HCT116 (cell line): ENCODE measurements at places on chromosomes 1 and 21. TPM values are rescaled to one million over a fixed set of nuclear protein-coding genes. Genes with fewer than 3 reads are reported as not detected.

DNA sequence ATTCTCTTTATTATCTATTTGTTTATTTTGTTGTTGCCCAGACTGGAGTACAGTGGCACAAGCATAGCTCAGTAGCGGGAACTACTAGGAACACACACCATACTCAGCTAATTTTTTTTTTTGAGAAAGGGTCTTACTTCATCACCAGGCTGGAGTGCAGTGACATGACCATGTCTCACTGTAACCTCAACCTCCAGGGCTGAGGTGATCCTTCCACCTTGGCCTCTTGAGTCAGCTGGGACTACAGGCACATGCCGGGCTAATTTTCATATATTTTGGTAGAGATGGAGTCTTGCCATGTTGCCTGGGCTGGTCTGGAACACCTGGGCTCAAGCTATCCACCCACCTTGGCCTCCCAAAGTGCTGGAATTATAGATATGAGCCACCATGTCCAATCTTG, 5.3 kb upstream of the TXNIP start:
- DNase-seq: no peak
- no peak overlapping the region for H3K4me3 ChIP-seq
- no peaks in the 10 kb centered on the region for H3K4me1 ChIP-seq
- H3K36me3 ChIP-seq: no peaks in the 10 kb centered on the region

The COL6A1 gene
- 87.5 TPM for total RNA-seq

DNA sequence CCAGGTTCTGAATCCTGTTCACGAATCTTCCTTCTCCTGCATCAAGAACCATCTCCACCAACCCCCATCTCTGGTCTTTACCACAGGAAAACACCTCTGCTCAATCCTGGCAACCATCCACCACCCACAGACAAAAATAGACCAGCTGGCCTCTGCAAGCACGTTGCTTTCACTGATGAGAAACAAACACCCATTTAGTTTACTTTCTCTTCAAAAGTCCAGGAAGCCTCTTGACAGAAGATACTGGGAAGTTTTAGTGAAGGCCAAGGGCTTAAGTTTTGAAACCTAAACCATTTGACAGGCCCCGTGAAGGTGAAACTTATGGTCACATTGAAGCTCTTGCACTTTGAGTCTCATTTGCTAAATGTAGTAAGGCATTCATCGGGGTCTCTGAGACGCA, 122.6 kb upstream of the PPP2R5A start:
- no peak for DNase-seq
- H3K4me1 ChIP-seq: peaks cover 21% of the 10 kb centered on the region
- H3K36me3 ChIP-seq: no peaks in the 10 kb centered on the region
- H3K4me3 ChIP-seq: no peak overlapping the region
- no peak overlapping the region for H3K27ac ChIP-seq

DNA sequence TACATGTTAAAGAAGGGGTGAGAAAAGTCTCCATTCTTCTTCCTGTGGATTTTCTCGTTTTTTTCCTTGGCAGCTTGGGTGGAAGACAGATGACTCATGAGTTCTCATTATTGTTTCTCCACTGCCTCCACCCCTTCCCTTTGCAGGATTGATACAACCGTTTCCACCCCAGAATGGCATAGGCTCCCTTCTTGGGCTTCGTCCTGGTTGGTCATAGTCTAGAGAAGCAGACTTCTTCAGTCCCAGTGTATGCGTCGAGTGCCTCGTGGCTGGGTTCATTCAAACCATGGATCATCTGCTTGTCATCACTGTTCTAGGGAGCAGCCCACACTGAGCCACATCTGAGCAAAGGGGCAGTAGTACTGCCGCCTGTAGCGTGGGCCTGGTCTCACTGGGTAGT, 13.7 kb downstream of the PTGFRN start:
- no peaks in the 10 kb centered on the region for H3K4me1 ChIP-seq
- no peak for DNase-seq
- H3K4me3 ChIP-seq: no peak overlapping the region
- no peaks in the 10 kb centered on the region for H3K27me3 ChIP-seq
- H3K27ac ChIP-seq: no peak overlapping the region

DNA sequence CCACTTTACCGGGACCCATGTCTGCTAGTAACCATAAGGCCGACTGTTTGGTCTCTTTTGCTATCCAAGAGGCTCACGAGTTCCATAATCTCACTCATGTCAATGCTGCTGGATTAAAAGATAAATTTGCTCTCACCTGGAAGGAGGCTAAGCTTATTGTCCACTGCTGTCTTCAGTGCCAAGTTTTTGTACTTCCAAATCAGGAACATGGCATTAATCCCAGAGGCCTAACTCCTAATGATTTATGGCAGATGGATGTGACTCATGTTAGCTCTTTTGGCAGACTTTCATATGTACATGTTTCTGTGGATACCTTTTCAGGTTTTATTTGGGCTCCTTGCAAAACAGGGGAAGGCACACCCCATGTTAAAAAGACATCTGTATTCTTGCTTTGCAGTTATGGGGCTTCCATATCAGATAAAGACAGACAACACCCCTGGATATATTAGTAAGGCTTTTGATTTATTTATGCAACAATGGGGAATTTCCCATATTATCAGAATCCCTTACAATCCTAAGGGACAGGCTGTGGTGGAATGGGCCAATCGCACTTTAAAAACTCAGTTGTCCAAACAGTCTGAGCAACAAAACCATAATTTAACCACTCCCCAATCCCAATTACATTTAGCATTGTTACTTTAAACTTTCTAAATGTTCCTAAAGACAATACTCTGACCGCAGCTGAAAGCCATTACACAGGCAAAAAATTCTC, 162.7 kb downstream of the IER5 start:
- H3K4me1 ChIP-seq: peaks cover 17% of the 10 kb centered on the region
- H3K27ac ChIP-seq: no peak overlapping the region
- no peaks in the 10 kb centered on the region for H3K27me3 ChIP-seq
- DNase-seq: peak; percentile 67
- H3K4me3 ChIP-seq: no peak overlapping the region

- H3K4me1 ChIP-seq: no peaks in the 10 kb centered on the region
- H3K27me3 ChIP-seq: no peaks in the 10 kb centered on the region
- no peak for DNase-seq
- no peaks in the 10 kb centered on the region; the same call in 1 of the 2 replicates for H3K36me3 ChIP-seq
- H3K27ac ChIP-seq: no peak overlapping the region
Observed at GRCh38 chr1:224245188-224245587, 62.1 kb downstream of the DEGS1 start.

GRCh38 chr1:44568128-44568900, 106.0 kb downstream of the TMEM53 start:
- no peaks in the 10 kb centered on the region for H3K27me3 ChIP-seq
- no peak overlapping the region for H3K4me3 ChIP-seq

The SCCPDH gene
- 0.30 TPM for total RNA-seq

GRCh38 chr1:54724771-54725170, 9.1 kb downstream of the TTC4 start:
- DNase-seq: no peak
- no peak overlapping the region for H3K27ac ChIP-seq
- peaks cover 53% of the 10 kb centered on the region for H3K36me3 ChIP-seq

- peaks cover 3% of the 10 kb centered on the region for H3K36me3 ChIP-seq
- H3K27me3 ChIP-seq: no peaks in the 10 kb centered on the region
- DNase-seq: no peak
- no peak overlapping the region for H3K4me3 ChIP-seq
Observed at GRCh38 chr1:12316331-12316730, 86.5 kb downstream of the VPS13D start.

The ACADM gene
- total RNA-seq: 48.7 TPM

DNA sequence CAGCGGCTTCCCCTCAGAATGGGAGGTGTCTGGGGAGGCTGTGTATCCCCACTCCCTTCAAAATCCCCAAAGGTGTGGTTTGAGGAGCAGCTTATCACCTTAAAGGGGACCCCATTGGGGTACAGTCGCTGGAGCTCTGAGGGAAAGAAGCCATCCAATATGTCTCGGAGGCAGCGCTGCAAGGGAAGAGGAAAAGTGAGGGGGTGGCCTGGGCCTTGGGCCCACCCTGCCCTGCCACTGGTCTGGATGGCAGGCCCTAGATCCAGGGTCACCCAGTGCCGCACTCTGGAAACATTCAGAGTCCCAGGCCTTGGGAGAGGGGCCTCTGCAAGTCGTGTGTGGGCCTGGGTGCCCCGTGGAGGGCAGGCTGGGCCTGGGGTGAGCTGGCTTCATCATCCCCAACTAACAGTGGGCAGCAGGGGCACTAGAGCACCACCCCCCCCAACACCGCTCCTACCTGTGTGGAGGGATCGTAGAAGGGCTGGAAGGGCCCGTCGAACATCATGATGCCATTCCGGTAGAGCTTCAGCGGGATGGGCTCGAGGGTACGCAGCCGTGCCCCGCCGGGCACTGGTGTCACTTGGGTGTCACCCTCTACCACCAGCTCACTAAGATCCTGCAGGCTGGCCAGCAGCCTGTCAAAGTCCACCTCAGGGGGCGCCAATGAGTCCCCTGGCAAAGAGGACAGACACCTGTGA, 5.6 kb downstream of the SH3BGRL3 start:
- peaks cover 25% of the 10 kb centered on the region for H3K4me1 ChIP-seq
- peak overlapping the region; percentile 58 for H3K27ac ChIP-seq
- peak; percentile 58 for DNase-seq
- H3K4me3 ChIP-seq: no peak overlapping the region
- H3K36me3 ChIP-seq: no peaks in the 10 kb centered on the region
- H3K27me3 ChIP-seq: no peaks in the 10 kb centered on the region

GRCh38 chr1:179031284-179031683, 5.6 kb downstream of the FAM20B start:
- H3K4me1 ChIP-seq: peaks cover 7% of the 10 kb centered on the region
- no peaks in the 10 kb centered on the region for H3K27me3 ChIP-seq
- no peak overlapping the region for H3K4me3 ChIP-seq
- H3K36me3 ChIP-seq: no peaks in the 10 kb centered on the region

DNA sequence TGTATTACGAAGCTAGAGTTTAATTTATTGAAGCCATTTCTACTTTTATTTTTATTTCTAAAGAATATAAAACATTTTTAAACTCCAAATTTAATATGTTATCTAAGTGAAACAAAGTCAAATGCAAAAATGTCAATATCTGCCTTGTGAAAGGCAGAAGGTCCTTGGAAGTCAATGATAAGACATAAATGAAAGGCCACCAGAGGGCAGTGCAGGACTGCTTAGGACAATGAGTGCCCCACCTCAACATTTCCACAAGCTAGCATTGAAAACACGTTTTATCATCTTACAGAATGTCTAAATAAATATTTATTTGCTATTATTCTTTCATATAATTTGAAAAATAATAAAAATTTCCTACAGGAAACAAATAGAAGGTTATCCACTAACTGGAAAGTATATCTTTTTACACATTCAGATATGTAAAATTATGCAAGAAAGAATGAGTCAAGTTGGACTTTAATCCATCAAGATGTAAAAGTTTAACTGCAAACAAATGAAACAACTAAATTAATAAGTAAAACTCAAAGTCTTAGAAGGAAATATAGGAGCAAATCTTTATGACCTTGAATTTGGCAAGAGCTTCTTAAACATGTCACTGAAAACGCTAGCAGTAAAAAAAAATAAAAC, 140.1 kb upstream of the FMN2 start:
- H3K27me3 ChIP-seq: no peaks in the 10 kb centered on the region
- H3K4me3 ChIP-seq: no peak overlapping the region
- no peak overlapping the region for H3K27ac ChIP-seq
- H3K4me1 ChIP-seq: no peaks in the 10 kb centered on the region
- H3K36me3 ChIP-seq: no peaks in the 10 kb centered on the region

- no peak for DNase-seq
- no peak overlapping the region for H3K4me3 ChIP-seq
- no peaks in the 10 kb centered on the region for H3K4me1 ChIP-seq
Observed at GRCh38 chr1:219039682-219040154, 134.0 kb upstream of the LYPLAL1 start.

GRCh38 chr1:208243967-208244916, at the start of gene PLXNA2:
Gene PLXNA2 (minus strand): TSS chr1:208244384. CDS start chr1:208217922, 26,462 bp downstream.
- peak; percentile 15 for DNase-seq
- no peak within 1 kb of the TSS for H3K27ac ChIP-seq
- peaks cover 18% of the 10 kb centered on the region for H3K4me1 ChIP-seq
- H3K4me3 ChIP-seq: peak within 1 kb of the TSS; percentile 62
- no peaks in the 10 kb centered on the region for H3K36me3 ChIP-seq
- H3K27me3 ChIP-seq: peaks cover 51% of the 10 kb centered on the region

The CCDC181 gene
- total RNA-seq: not detected

DNA sequence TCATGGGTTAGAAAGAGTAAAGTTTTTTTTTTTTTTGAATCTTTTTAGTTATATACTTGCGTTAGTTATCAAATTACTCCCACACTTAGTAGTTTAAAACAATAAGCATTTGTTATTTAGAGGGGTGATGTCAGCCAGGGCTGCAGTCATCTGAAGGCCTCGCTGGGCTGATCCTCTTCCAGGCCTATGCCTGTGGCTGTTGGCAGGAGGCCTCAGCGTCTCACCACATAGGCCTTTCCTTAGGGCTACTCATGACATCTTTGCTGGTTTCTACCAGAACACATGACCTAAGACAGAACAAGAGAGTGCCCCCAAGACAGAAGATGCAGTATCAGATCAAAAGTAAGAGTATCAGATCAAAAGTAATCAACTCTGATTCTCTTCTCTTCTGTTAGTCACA, 167.4 kb downstream of the HHAT start:
- no peak for DNase-seq
- H3K4me1 ChIP-seq: no peaks in the 10 kb centered on the region
- no peak overlapping the region for H3K4me3 ChIP-seq
- H3K27ac ChIP-seq: no peak overlapping the region
- H3K27me3 ChIP-seq: 0 out of 2 replicates have a peak, but pooled peaks cover 7% of the 10 kb centered on the region

GRCh38 chr21:45819478-45820170, 161.9 kb upstream of the COL6A1 start:
- no peaks in the 10 kb centered on the region; the same call in 1 of the 2 replicates for H3K27me3 ChIP-seq

GRCh38 chr1:40588586-40588985, 57.1 kb downstream of the ZNF684 start:
- no peaks in the 10 kb centered on the region for H3K27me3 ChIP-seq
- H3K36me3 ChIP-seq: no peaks in the 10 kb centered on the region
- DNase-seq: no peak
- H3K4me1 ChIP-seq: peaks cover 13% of the 10 kb centered on the region
- no peak overlapping the region for H3K4me3 ChIP-seq

DNA sequence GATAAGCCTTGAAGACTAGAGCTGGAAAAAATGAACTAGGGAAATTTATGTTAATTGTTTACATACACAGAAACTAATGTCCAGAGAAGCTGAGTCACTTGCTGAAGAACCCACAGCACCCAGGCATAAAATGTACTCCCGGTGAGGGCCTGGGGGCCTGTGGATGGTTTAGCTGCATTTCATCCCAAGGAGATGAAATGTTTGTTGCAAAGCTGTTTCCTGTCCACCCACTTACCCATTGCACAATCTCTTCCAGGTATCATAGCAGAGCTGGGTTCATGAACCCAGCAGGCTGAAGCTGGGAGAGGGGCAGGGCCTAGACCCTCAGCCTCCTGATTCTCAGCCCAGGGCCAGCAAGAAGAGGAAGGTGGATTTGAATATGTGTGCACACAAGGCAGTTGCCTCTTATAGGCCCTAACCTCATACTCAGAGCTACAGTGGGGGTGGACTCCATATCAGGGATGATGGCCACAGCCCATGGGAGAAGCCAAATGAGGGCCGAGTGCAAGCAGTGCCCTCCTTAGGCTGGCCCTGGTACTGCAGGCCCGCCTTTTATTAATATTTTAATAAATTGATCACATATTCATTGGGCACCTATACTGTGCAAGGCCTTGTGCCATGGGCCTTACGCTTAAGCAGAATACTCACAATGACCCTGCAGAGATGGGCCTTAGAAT, 110.8 kb downstream of the LACTBL1 start:
- H3K4me3 ChIP-seq: no peak overlapping the region
- H3K36me3 ChIP-seq: no peaks in the 10 kb centered on the region
- H3K4me1 ChIP-seq: peaks cover 7% of the 10 kb centered on the region
- no peaks in the 10 kb centered on the region for H3K27me3 ChIP-seq
- DNase-seq: peak; percentile 33

- H3K36me3 ChIP-seq: no peaks in the 10 kb centered on the region
- H3K4me3 ChIP-seq: no peak overlapping the region
- DNase-seq: no peak
- H3K27ac ChIP-seq: no peak overlapping the region
Observed at GRCh38 chr21:44511219-44511937, 28.6 kb downstream of the KRTAP10-1 start.

The FNBP1L gene
- total RNA-seq: 26.1 TPM
